ENCODE measurements at places on chromosomes 3 and 15.

GRCh38 chr15:52912172-52912571 lies 122.0 kb upstream of the ONECUT1 start:
- DNase-seq = no peak

GRCh38 chr15:28017423-28017924 lies 81.6 kb downstream of the OCA2 start:
- no peak for DNase-seq

- DNase-seq = no peak
Measured at GRCh38 chr3:177642804-177643125, 445.5 kb upstream of the TBL1XR1 start.

DNA sequence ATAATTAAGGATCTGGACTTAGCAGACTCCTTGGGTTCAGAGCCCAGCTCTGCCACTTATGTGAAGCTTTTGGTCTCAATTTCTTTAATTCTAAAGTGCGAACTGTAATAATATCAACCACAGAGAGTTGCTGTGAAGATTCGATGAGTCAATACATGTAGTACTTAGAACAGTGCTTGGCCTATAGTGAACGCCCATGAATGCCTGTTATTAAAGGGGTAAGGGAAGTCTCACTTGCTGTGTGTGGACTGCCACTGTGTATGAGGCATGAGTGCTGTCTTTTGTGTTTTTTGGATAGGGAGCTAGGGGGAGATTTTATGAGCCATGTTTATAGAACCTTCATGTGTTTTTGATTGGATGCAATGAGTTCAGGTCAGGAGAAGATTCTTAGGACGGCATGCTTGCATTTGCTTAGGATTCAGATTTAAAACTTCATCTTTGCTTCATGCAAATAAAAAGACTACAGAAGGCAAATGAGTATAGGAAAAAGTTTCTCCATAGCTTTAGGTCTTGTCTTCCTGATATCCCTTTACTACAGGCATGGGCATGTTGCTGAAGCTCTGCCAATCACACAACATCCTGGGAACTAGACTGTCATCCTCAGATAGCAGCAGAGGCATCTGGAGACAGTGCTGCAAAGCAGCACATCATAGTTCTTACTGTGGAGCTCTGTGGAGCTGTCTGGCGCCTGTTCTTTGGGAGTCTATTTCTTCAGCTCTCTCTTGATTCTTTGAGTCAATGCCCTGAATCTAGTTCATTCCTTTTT lies 50.0 kb downstream of the PLS1 start:
- DNase-seq = no peak

DNA sequence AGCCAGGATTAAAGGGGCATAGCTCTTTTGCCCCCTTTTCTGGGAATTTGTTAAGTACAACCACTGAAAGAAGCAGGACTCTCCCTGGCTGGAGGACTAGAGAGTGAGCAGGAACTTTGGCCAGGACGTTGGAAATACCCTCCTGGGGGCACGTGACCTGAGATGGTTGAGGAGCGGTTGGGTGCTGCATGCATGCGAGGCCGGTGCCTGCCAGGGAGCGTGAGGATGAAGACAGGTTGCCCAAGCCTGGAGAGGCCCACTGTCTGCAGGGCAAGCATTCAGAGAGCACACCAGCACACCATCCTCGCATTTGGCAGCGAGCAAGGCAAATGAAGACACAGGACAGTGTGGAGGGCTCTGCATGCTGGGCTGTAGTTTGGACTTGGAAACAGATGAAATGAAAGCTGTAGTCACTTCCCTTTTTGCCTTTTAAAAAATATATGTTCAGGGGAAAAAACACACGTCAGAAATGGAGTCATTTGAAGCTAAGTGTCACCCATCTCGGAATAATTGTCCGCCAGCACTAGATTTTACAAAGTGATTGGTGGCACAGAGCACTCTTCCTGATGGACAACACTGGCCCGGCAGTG lies 217.6 kb downstream of the SLCO3A1 start:
- DNase-seq = no peak

DNA sequence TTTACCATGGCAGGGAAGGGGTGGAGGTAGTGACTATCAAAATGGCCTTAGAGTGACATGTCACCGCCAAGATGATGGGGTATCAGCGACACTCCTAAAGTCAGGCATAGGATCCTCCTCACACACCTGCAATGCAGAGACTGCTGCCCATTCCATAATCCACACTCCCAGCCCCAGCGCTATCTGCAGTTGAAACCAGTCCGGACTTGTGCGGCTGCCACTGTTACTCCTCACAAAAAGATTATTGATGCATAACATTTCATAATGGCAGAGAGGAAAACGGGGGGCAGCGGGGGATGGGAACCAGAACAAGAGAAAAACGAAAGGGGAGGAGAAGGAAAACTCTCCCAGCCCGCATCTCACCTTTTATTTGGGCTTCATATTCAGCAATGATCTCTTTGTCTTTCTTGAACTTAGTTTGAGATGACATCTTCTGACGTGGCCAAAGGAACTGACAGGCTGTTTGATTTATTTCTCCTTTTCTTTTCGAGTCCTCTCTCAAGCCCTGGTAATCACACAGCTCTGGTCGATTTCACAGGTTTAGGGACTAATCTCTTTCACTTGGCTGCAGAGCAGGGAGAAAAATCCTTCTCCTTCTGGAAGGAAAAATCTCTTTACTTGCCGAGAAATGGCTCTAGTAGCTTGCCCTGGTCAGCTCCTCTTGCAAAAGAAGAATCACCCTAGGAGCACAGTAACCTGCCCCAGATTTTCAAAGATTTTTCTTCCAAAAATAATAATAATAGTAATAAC lies 749 bp downstream of the SRGAP3 start:
- no peak for DNase-seq

All from DMS79 (cell line).